ENCODE measurements at places on chromosomes 2 and 18.
A peak's percentile ranks its signal among the peaks of the same experiment; 100 is the strongest.

GRCh38 chr2:46977280-46977665, 61.7 kb upstream of the MCFD2 start:
- DNase-seq: no peak

DNA sequence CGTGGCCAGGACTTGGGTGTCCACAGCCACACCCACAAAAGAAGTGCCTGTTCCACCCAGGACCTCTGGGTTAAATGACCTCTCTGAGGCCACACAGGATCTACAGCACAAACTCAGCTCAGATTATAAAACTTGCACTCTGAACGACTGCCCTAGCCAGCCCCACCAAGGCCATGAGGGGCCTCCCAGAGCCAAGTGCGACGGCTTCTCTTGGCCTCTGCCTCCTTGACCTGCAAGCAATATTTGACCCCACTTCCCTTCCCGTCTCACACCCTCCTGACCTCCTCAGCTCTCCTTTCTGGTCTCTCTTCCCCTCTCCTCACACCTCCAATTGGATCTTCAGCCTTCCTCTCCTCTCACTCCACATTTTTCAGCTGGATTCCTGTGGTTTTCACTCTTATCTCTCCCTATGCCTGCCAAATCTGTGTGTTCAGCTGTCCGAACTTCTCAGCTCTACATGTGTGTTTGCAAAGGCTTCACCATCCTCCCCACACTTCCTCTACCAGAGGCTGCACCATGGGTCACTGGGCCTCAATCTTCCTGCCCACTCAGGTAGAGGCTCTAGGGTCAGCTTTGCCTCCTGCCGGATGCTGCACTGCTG, 25.3 kb upstream of the STEAP3 start:
- no peak for DNase-seq

GRCh38 chr2:126909781-126910180, 11.1 kb downstream of the TEX51 start:
- no peak for DNase-seq

- no peak for DNase-seq
These were observed 46.6 kb downstream of the THUMPD2 start for GRCh38 chr2:39732482-39732881.

- DNase-seq: no peak
These were observed 23.9 kb downstream of the ATAD2B start for GRCh38 chr2:23903034-23903433.

- peak; percentile 40 for DNase-seq
These were observed 150.0 kb upstream of the ALKAL2 start for GRCh38 chr2:437756-438393.

GRCh38 chr2:241037498-241037897, 39.1 kb downstream of the SNED1 start:
- no peak for DNase-seq
